SW 1271 (cell line): ENCODE measurements at places on chromosomes 7 and 10.

DNA sequence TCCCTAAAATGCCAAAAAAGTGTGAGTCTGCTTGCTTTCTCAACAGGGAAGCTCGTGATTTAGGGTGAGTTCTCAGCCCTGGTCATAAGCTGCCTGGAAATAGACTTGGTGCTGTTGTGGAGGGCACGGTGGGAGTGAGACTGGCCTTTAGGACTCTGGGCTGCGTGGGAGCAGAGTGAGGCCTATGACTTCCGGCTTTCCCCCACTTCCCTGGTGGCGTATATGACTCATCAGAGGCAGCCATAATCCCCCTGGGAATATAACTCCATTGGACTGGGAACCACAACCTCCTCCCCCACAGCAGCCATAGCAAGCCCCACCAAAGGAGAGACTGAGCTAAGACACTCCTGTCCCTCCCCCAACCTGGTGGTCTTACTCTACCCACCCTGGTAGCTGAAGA, 95.0 kb downstream of the PON1 start:
- no peak for DNase-seq

DNA sequence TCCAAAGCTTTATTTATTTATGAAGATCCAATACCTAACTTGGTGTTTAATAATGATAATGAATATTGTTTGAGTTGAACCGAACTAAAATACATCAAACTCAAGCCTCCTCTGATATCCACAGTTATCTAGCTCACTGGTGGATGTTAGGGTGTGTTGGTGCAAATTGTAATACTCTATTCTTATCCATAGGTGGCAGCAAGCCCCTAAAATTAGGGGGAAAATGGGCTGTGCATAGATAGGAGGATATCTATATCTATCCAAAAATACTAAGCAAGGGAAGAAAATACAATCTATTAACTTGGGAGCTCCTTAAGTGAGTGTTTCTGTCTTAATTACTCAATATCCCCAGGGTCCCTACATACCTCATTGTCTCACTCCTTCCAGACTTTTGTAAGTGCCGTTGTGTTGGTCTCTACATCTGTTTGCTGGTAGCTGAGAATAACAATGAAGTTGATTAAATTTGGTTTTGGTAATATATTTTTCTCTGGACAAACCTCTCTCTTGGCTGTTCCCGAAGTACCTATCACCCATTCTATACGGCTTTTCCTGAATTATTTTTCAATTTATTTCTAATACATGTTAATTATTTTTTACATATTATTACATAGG, 55.0 kb upstream of the VWDE start:
- DNase-seq: no peak

GRCh38 chr10:3936422-3937040, 151.5 kb upstream of the KLF6 start:
- no peak for DNase-seq

DNA sequence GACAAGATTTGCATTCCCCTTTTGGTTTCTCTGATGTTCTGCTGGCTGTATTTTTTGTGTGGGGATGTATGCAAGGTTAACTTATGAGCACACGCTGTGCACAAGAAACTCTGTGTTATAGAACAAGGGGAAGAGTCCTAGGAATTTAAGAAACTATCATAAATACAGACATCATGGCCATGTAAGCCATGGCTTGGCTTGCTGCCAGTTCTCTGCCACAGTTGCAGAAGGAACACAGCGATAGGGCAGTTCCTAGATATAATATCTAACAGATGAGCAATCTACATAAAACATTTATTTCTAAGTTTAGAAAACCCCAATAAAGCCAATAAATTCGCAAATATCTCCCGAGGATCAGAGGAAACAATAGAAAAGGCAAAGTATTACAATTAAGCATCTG, 153.3 kb downstream of the LRRTM3 start:
- no peak for DNase-seq

- no peak for DNase-seq
These were observed 99.6 kb downstream of the JAZF1 start for GRCh38 chr7:28081016-28081415.

DNA sequence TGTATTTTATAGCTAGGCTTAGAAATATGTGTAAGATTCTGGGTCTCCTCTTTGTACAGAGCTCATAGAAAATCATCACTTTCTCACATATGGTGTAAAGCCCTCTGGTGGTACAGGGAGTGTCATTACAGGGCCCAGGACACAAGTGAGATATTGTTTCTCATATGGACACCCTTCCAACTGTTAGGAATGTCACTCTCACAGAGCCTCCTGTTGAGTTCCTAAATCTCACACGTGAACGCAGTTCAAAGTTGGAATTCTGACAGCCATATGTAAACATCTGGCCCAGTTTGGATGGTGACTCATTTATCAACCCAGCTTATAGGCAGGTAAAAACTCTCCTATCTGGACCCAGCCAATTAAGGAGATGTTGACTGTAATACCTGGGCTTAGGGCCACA, 35.4 kb upstream of the ZNF107 start:
- no peak for DNase-seq

DNA sequence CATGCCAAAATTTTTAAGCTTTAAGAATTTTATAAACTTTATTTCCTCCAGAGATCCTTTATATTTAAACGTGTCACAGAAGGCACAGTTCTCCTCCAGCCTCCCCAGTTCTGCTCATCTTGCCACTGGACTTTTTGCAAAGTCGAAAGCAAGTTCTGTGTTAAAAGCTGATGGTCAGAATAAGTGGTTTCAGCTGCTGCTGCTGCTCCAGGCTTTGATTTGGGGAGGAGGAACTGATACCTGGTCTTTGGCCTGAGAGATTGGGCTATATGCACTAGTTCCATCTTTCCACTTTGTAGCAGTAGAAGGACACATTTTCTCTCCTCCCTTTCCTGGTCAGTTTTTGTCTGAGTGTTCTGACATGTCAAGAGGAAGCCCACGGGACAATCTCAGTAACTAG, 435.9 kb upstream of the PHF14 start:
- DNase-seq: no peak

DNA sequence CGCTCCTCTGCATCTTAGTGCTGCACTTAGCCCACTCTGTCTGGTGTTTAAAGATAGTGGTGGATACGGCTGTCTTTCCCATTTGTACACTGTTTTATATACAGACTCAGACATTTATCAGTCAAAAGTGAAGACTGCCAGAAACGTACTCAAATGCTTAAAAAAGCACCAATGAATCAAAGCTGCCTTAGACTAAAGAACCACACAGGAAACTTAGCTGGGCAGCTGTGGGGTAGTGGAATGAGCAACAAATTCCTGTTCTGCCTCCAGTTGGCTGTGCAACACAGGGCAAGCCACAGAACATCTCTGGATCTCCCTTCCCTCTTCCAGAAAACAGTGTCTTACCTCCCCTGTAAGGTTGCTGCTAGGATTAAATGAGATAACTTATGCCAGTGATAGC, 76.0 kb downstream of the ATXN7L1 start:
- DNase-seq: no peak

DNA sequence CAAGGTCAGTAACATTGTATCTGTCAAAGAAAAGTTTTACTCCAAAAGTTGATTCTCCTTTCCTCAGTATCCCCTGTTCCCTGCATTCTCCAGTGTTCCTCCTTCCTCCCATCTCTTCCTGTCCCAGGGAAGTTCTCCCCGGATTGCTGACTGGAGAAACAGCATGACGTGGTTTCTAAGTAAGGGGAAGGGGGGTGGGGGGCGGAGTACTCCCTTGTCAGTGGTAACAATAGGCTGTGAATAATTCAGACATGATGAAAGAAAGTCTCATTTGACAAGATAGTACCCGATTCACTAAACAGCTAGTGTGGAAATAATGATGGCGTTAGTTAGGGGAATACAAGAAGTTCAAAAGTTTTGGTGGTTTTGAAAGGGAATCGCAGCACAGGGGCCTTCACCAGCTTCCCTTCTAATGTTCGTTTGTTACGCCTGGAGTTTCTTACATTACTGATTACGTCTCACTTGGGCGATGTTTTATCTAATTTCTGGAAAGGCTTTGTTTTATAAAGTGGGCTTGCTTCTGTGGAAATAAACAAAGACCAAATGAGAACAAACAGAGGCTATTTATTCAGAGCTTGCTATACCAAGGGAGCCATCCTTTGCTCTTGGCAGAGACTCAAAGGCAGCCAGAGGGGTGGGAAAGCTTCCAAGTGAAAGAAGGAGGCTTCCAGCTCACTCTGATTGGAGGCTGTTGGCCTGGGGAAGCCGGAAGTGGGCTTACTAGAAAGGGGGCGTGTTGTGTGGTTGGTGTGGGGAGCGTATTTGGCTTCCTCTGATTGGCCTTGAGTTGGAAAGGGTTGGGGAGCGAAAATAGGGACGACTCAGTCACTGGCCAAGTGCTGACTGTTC, 453.7 kb downstream of the SDK1 start:
- DNase-seq: no peak

DNA sequence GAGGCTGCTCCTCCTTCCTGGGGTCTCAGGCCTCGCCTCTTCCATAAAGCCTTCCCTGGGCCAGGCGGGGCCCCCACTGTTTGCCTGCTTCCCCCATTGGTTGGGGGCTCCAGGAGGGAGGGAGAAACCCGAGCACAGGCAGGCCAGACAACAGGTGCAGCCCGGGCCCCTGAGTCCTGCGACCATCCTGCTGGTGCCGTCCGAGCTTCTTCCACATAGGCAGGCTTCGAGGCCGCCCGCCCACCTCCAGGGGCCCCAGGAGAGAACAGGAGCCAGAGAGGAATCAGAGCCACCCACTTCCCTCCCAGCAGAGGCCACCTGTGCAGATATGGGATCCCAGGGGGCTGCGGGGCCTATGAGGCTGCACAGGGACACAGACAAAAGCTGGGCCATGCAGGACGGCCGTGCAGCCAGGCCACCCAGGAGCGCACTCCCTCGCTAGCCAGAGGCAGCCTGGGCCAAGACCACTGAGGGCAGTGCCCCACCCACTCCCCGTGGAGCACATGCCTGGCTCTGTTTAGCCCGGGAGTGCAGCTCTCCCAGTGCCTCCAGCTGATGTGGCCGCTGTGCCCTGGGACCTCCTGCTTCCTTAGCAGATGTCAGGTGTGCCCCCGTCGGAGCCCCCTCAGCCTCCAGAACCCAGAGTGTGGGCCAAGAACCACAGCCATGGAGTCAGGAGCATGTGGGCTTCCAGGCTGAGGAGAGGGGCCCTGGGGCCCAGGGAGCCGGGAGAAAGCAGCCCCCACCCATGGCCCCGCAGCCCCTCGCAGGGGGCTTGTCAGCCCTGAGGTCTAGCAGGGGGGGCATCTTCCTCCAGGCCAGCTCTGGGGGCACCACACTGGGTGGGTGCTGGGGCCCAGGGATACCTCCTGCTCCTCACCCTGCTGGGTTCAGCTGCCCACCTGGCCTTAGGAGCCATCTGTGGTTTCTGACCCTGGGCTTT, 59.9 kb upstream of the INPP5A start:
- no peak for DNase-seq

- DNase-seq: no peak
These were observed 195.1 kb downstream of the CCSER2 start for GRCh38 chr10:84523526-84523925.

DNA sequence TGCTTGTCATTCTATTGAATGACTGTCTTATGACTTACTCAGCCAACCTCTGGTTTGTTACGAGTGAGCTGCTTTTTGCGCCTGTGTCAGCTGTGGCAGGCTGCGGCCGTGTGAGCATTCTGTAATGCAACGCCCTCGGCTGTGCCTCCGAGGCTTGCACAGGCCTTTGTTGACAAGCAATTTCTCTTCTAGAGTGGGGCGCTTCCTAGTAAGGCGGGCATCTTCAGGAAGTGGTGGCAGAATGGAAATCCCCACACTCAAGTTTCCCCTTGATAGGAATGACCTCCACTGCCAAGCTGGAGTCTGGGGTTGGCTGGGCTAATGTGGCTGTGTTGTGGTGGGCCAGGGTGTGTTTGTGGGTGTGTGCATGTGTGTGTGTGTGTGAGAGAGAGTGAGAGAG, 20.2 kb upstream of the TMEM178B start:
- no peak for DNase-seq

DNA sequence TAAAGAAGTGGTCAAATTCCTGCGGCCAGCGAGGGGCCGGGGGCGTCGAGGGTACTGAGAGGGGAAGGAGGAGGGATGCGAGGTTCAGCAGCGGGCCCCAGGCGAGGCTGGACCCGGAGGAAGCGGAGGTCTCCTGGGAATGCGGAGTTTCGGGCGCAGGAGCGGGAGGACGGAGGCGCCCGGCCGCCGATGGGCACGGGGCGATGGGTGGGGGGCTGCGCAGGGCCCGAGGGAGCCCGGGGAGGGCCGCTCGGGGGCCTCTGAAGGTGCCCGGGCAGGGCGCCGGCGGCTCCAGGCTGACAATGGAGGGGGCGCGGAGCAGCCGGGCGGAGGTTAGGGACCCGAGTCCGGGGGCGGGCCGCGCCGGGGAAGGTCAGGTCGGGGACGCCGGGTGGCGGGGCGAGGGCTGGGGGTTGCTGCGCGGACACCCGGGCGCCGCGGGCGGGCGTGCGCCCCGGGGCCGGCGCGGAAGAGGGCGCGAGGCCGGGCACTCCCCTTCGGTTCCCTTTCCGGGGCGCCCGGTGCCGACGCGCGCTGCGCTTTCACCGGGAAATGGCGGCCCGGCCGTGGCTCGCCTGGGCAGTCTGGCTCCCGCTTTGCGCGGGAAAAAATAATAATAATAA, 683 bp downstream of the MACROH2A2 start:
- no peak for DNase-seq

- no peak for DNase-seq
These were observed 51.2 kb downstream of the ANKIB1 start for GRCh38 chr7:92296880-92297445.

GRCh38 chr7:29194594-29195427, at the start of gene CHN2:
TSS of gene CHN2 (plus strand) at chr7:29194775.
- DNase-seq: peak; percentile 25

- no peak for DNase-seq
These were observed 743 bp downstream of the RBM17 start for GRCh38 chr10:6089334-6090219.

DNA sequence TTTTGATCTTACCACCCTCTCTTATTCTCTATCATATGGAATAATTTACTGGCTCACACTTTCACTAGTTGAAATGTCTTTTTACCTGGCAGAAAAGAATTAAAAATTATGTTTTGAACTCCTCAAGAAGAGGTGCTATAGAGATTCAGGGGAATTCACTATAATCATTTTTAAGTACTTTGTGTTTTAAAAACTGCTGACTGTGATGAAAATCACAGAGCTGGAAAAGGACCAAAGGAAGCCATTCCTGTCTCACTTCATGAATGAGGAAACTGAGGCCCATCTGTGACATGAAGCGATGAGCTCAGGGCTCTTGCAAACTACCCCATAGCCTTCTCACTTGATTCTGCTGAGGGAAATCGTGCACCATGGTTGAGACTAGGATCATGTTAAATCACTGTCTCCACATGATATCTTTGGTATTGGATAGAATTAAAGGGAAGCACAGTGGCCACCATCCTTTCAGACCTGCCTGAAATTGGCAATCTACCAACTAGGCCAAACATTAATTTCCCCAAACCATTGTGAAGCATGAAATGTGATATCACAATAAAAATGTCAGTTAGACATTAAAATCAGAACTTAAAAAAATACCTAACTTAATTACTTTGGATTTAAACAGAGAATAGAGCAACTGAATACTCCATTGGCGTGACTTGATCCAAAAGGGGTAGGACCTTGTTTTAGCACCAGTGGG, 141.0 kb downstream of the FZD1 start:
- no peak for DNase-seq

DNA sequence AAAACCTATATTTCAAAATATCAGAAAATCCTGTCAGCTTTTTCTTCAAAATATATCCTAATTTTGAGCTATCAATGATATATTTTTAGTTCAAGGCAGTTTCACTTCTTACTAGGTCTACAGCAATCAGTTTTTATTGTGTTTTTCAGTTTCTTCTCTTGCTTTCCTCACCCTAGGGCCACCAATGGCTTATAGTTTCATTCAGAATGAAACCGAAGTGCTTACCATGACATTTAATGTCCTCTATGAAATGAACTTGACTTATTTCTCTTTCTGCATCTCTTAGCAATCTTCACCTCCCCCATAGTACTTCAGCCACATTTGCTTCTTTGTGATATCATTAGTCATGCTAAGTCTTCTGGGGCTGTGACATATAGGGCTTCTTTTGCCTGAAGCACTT, 100.3 kb downstream of the ARL5B start:
- no peak for DNase-seq
